ENCODE measurements at places on chromosomes 2 and 18.

- no peak for DNase-seq
These were observed 171.2 kb upstream of the SLC14A2 start for GRCh38 chr18:45444040-45444439.

DNA sequence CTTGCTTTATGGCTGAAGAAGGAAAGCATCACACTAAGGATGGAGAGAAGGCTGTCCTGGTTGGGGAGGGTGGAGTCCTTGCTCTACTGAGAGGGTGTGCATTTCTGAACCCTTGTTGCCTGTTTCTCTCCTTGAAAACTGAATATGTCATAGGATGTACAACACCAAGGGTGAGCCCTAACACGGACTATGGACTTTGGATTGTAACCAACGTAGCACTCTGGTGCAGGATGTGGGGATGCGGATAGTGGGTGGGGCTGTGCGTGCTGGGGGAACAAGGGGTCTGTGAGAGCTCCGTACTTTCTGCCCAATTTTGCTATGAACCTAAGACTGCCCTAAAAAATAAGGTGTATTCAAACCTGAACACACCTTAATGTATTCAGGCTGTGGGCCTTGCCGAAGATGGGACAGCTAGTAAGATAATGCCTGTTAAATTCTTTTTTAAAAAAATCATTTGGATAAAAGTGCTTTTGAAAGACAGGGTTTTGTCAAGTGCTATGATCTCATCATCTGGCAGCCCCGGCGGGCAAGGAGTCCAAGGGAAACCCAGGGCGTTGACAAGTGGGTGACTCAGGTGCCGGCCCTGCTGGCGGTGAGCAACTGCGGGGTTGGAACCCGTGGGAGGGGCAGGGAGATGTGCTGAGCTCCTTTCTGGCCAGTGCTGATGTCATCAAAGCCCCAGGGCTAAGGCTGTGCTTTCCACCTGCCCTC is 54.0 kb downstream of the GATA6 start:
- DNase-seq: peak; percentile 36

DNA sequence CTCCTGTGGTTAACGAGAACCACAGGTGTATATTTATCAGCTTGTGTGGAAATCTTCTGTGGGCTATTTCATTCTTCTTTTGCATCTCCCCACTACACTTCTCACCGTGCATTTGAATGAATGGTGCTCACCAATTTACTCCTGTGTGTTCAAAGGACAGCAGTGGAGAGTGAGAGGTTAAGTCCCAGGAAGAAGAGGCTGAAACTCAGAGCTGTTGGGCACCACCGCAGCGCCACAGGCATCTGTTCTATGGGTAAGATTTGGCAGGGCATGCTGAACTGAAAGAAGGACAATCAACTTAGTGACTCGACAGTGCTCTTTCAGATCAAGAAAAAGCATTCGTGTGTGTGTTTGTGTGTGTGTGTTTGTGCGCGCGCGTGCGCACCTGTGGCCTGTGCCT is 297.9 kb upstream of the SIX2 start:
- no peak for DNase-seq

- DNase-seq: no peak
These were observed 50.9 kb downstream of the DCDC2C start for GRCh38 chr2:3754280-3754679.

- DNase-seq: no peak
These were observed 85.8 kb downstream of the CERS6 start for GRCh38 chr2:168541858-168542257.

- no peak for DNase-seq
These were observed 99.5 kb downstream of the TTC32 start for GRCh38 chr2:19802086-19802841.

DNA sequence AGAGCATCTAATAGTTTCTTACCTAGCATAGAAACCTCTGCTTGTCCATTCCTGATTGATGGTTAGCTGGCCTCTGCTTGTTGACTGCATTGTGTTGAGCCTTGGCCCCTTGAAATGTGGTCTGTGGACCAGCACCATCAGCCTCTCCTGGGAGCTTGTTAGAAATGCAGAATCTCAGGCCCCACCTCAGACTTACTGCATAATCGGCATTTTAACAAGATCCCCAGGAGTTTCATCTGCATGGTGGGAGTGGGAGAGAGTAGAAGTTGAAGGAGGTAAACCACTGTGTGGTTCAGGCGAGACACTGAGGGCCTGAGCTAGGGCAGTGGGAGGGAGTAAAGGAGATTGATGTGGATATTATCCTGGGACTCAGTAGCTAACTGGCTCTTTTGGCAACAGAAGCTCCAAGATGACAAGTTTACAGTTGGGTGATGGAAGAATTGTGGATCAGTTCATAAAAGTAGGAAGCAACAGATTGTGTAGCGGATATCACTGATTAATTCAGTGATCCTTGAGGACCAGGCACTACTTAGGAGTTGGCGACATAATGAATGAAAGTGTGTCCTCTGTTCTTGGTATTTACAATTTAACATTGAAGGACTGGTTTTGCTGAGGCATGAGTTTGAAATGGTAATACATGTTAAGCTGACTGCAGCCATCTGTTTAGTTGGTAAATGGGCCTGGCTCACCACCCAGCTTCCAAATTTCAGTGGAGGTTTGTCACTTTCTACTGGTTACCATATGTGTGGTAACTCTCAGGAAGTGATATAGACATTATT is 20.9 kb downstream of the PHLPP1 start:
- no peak for DNase-seq

GRCh38 chr2:238202326-238203093 is 985 bp downstream of the ILKAP start:
- DNase-seq: no peak

DNA sequence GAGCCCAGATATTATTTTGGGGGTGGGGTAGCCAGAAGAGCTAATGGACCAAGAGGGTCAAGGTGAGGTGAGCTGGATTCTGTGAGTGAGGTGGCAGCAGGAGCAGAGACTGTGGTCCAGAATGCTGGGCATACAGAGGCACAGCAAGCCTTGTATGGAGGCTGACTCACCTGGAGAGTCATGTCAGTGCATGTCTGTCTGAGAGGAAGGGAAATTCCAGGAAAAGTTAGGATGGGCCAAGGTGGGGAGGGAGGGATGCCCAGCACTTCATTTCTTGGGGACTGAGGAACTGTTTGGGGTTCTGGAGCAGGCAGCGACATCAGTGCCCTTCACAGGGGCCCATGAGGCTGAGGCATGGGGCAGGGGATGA is 21.1 kb downstream of the PER2 start:
- no peak for DNase-seq

DNA sequence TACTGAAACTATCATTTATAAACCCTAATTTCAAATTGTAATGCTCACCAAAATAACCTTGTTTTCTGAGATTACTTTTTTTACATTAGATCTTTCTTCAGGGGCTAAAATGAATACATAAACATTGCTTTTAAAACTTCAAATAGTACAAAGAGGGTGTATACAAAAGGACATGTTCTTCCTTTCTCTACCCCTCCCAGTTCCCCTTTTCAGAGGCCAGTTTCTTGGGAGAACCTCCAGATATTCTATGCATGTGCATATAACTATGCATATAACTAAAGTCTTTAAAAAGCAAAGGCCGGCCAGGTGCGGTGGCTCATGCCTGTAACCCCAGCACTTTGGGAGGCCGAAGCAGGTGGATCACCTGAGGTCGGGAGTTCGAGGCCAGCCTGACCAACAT is 10.6 kb upstream of the FAM117B start:
- no peak for DNase-seq

GRCh38 chr2:163465440-163465839 is 270.4 kb downstream of the FIGN start:
- DNase-seq: no peak

GRCh38 chr18:3692113-3692621 is 242.2 kb downstream of the TGIF1 start:
- DNase-seq: no peak

DNA sequence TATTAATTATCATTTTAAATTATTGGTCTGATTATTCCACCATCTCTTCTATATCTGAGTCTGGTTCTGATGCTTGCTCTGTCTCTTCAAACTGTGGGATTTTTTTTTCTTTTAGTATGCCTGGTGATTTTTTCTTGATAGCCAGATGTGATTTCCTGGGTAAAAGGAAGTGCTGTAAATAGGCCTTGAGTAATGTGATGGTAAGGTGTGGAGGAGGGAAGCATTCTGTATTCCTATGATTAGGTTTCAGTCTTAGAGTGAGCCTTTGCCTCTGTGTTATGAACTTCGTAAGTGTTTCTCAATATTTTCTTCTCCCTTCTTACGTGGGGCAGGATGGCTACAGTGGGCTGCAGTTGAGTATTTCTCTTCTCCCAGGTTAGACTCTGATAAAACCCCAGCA is 103.0 kb downstream of the EHBP1 start:
- no peak for DNase-seq

- no peak for DNase-seq
These were observed 227.5 kb upstream of the KCNH7 start for GRCh38 chr2:163066085-163066484.

- DNase-seq: no peak
These were observed 261.1 kb downstream of the INSIG2 start for GRCh38 chr2:118349365-118349764.

DNA sequence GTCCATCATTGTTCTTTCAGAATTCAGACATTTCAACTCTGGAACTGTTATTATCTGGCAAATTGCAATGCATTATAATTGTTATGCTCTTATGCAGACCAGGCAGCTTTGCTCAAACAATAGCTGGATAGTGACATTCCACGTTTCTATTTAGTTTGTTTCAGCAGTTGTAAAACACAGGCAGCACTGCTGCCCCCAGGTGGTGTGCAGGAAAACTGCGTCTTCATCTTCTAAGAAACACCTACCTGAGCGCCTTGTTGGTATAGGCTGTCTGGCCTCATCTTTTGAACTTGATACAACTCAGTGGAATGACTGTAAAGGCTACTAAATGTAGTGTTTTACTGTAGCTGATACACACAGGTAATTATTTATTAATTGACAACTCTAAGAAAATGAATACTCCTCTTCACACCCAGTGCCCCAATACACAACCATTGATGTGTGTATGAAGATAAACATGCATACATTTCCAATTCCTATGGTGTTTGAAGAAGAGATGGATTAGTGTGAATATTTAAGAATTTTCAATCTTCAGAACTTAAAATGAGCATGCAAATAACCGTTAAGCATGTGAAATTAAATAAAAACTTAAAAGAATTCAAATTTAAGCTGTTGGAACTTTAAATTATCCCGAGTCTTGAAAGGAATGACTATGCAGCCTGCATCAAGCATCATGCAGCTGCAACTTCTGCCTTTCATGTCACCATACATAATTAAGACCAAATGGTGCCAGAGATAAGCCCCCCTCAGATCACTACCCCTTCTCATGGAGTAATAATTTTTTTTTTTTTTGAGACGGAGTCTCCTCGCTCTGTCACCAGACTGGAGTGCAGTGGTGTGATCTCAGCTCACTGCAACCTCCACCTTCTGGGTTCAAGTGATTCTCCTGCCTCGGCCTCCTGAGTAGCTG is 85.6 kb downstream of the CD8B2 start:
- DNase-seq: no peak

DNA sequence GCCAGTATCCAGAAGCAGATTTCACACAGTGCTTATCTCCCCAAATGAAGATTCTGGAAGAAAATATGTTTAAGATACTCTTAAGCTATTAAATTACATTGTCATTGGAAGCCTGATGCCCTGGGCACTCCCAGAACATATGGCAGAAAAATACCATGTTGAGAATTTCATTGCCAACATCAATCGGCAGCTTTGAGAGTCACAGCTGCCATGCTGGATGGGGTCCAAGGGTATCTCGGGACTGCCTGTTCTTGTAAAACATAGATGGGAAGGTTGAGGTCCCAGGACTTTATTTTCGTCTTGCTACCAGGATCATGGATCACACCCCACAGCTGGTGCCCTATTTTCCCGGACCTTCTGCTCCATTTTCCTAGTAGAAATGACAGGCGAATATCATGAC is 632.5 kb downstream of the SUCLG1 start:
- DNase-seq: no peak

GRCh38 chr2:154603682-154604081 is 94.8 kb upstream of the KCNJ3 start:
- DNase-seq: no peak

DNA sequence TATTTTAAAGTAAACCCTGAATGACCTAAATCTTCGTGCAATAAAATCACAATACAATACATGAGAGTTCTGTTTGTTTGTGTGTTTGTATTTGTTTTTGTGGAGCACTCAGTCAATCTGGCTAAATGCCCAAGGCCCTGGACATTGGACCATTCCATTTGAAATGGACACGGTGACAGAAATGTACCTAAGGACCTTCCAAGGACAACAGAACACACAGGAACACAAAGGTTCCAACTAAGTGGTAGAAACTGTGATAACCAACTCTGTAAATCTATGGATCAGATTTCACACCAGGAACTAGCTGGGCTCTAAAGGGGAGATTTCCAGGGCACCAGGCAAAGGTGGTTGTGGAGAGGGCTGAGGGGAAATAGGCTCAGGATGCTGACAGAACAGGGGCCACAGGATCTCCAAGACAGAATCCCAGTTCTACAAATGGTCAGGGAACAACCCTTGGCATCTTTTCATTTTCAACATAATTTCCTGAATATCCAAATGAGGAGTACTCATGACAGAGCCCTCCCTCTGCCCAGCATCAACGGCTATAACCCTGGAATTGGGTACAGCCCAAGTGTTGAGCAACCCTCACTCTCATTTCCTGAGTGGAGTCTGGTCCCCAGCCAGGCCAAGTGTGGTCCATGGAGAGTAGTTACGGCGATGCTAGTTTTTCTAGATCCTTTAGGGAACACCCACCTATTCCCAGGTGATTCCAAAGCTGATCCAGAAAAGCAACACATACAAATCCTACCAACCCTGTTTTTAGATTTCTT is 78.4 kb downstream of the NCKAP5 start:
- DNase-seq: no peak

GRCh38 chr2:1234731-1235308 is 178.4 kb upstream of the TPO start:
- DNase-seq: no peak

DNA sequence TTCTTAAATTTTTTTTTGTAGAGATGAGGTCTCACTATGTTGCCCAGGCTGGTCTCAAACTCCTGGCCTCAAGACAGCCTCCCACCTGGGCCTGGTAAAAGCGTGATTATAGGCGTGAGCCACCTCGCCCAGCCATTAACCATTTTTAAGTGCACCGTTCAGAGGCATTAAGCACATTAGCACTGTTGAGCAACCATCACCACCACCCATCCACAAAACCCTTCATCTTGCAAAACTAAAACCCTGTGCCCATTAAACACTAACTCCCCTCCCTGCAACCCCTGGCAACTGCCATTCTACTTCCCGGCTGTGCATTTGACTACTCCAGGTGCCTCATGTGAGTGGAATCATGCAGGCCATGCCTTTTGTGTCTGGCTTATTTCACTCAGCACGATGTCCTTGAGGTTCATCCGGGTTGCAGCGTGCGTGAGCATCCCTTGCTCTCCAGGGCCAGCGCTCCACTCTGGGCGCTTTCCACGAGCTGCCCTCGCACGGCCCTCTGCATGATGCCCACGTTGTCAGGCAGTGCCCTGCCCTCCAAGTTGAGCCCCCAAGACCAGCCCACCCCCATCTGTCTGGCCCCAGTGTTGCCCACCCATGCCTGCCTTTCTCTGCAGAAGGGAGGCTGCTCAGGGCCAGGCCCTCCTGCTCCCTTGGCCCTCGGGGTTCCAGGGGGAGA is 63.0 kb upstream of the GLI2 start:
- no peak for DNase-seq
